ENCODE measurements at places on chromosomes 6 and 20. TPM values are rescaled to one million over a fixed set of nuclear protein-coding genes. Genes with fewer than 3 reads are reported as not detected.

SEMG1 gene
- not detected for polyA plus RNA-seq

COX4I2 gene
- polyA plus RNA-seq, result 0.64 TPM

HCK gene
- 68.0 TPM for polyA plus RNA-seq

GSTA1 gene
- polyA plus RNA-seq, result not detected

ISM1 gene
- not detected for polyA plus RNA-seq

- peaks cover 4% of the 10 kb centered on the region for H3K27me3 ChIP-seq
- H3K4me3 ChIP-seq, result peak overlapping the region; percentile 97
- DNase-seq, result peak; percentile 32
- H3K4me1 ChIP-seq, result peaks cover 13% of the 10 kb centered on the region
- no peaks in the 10 kb centered on the region for H3K36me3 ChIP-seq
- no peak overlapping the region for H3K27ac ChIP-seq
Measured at GRCh38 chr6:7542065-7542873, 798 bp downstream of the DSP start.

DNA sequence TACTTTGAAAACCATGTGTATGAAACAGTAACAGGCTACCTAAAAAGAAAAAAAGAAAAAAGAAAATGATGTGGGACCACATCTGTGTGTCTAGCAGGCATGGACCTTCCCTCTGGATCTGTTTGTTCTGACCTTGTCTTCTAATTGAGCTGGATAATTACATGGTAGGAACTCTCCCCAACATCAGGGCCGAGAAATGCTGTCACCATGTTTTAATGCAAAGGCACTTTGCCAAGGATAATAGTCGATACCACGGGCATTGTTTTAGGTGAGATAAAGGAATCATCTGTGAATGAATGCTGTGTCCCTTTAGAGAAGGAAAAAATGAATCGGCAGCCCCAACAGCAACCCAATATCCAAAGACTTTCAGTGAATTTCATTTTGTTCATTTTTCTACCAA lies 149.1 kb downstream of the ZDHHC14 start:
- H3K27ac ChIP-seq, result no peak overlapping the region
- no peak for DNase-seq
- peaks cover 10% of the 10 kb centered on the region for H3K36me3 ChIP-seq
- H3K4me1 ChIP-seq, result peaks cover 77% of the 10 kb centered on the region
- no peaks in the 10 kb centered on the region for H3K27me3 ChIP-seq

DNA sequence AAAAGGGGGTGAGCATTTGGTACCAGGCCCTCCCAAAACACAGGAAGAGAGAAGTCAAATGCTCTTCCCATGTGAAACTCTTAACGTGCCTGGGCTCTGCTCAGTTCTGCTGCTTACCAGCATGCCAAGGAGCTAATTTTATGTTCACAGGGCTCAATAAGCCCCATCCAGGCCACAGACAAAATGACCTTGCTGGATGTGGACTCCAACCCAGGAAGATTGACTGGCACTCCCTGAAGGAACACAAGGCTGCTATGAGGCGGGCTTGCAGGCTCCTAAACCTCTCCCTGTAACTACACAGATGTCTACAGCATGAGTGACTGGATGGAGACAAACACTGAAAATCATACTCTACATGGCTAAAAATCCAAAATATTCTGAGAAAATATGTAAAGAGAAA lies 50.6 kb downstream of the CHD6 start:
- peaks cover 78% of the 10 kb centered on the region for H3K4me1 ChIP-seq
- H3K27ac ChIP-seq, result no peak overlapping the region
- no peaks in the 10 kb centered on the region for H3K27me3 ChIP-seq

GRCh38 chr6:155107432-155108069 lies 112.4 kb downstream of the TIAM2 start:
- H3K27me3 ChIP-seq, result peaks cover 9% of the 10 kb centered on the region
- H3K36me3 ChIP-seq, result no peaks in the 10 kb centered on the region
- no peak for DNase-seq
- no peak overlapping the region for H3K27ac ChIP-seq
- no peak overlapping the region for H3K4me3 ChIP-seq
- no peaks in the 10 kb centered on the region for H3K4me1 ChIP-seq

GRCh38 chr20:20747298-20747697 lies 34.9 kb upstream of the RALGAPA2 start:
- H3K27me3 ChIP-seq, result peaks cover 10% of the 10 kb centered on the region
- H3K4me1 ChIP-seq, result peaks cover 10% of the 10 kb centered on the region
- peaks cover 8% of the 10 kb centered on the region for H3K36me3 ChIP-seq
- DNase-seq, result no peak

DNA sequence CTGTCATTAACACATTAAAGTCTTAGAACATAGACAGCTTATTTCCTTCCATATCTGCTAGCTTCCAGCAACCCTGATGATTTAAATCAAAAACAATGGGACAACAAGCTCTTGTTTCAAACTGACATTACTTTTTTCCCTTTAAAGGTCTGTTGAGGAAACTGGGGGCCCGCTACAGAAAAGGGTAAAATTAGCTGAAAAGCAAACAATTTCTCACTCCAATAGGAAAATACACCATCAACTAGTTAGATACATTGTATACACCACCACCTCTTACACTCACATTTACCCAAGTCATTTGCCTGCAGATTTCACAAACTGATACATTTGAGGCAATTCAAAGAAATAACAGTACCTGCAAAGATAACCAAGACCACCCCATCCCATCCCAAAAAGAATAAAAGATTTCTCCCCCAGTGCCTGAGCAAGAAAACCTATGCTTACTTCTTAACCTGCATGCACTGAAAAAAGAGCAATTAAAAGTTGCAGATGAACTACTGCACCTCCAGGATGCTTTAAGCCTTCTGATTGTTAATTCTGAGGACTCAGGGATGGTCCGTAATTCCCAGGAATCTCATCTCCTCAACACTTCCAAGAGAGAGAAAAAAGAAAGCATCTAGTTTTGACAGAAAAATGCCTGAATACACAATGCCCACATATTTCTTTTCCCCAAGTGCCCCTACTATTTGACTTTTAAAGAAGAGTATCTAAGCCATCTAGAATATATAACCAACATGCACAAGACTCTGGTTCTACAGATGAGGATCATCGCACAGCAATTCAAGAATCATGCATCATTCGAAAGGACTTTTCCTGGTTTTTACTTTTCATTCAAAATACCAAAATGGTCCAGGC lies 5.6 kb downstream of the ZMYND8 start:
- no peaks in the 10 kb centered on the region for H3K27me3 ChIP-seq
- H3K27ac ChIP-seq, result no peak overlapping the region
- DNase-seq, result no peak
- H3K36me3 ChIP-seq, result peaks cover 13% of the 10 kb centered on the region

- peaks cover 22% of the 10 kb centered on the region for H3K4me1 ChIP-seq
- DNase-seq, result no peak
- peak overlapping the region; percentile 78 for H3K27ac ChIP-seq
- H3K27me3 ChIP-seq, result no peaks in the 10 kb centered on the region
- H3K4me3 ChIP-seq, result peak overlapping the region; percentile 99
Measured at GRCh38 chr6:27694547-27694874, 217.7 kb downstream of the OR2B2 start.

DNA sequence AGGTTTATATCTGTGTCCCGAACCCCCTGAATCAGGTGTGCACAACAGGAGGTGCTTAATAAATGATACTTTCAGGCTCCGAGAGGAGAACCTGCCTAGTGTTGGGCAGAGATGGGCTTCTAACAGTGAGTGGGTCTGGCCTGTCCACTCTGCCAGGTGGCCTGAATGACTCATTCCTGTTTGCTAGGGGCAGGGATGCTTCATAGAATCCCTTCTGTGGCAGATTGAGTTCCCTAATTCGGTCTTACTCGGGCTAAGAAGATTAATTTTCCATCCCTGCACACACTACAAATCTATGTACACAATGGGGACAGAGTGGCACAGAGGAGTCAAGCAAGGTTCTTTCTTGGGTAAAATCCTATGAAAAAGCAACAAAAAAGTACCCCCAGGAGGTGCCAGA lies 19.8 kb downstream of the SDC4 start:
- H3K36me3 ChIP-seq, result no peaks in the 10 kb centered on the region
- H3K4me3 ChIP-seq, result no peak overlapping the region
- no peaks in the 10 kb centered on the region for H3K4me1 ChIP-seq
- no peaks in the 10 kb centered on the region for H3K27me3 ChIP-seq

GRCh38 chr6:137099689-137100403 lies 55.1 kb upstream of the IL20RA start:
- H3K4me1 ChIP-seq, result peaks cover 96% of the 10 kb centered on the region
- DNase-seq, result peak; percentile 72
- peak overlapping the region; percentile 48 for H3K4me3 ChIP-seq
- no peaks in the 10 kb centered on the region for H3K27me3 ChIP-seq
- no peaks in the 10 kb centered on the region for H3K36me3 ChIP-seq

DNA sequence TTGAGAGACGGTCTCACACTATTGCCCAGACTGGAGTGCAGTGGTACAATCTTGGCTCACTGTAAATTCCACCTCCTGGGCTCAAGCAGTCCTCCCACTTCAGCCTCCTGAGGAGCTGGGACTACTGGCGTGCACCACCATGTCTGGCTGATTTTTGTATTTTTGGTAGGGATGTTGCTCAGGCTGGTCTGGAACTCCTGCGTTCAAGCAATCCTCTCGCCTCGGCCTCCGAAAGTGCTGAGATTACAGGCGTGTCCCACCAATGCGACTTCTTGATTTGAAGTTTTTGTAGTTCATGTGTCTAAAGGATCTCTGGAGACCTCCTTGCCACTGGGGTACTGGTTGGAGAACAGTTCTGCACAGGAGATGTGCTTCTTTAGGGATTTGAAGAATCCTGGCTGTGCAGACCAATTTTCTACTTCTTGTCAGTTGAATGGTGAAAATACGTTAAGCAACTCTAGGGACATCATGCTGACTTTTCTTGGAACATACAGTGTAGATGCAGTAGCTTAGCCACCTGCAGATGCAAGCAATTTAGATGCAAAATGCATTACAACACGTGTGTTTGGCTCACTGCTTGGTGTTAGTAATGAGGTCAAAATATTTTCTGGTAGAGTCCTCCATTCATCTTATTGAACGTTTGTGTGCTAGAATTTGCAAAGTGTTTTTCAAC lies 28.2 kb downstream of the SYTL3 start:
- DNase-seq, result no peak
- H3K4me1 ChIP-seq, result no peaks in the 10 kb centered on the region
- no peak overlapping the region for H3K4me3 ChIP-seq

DNA sequence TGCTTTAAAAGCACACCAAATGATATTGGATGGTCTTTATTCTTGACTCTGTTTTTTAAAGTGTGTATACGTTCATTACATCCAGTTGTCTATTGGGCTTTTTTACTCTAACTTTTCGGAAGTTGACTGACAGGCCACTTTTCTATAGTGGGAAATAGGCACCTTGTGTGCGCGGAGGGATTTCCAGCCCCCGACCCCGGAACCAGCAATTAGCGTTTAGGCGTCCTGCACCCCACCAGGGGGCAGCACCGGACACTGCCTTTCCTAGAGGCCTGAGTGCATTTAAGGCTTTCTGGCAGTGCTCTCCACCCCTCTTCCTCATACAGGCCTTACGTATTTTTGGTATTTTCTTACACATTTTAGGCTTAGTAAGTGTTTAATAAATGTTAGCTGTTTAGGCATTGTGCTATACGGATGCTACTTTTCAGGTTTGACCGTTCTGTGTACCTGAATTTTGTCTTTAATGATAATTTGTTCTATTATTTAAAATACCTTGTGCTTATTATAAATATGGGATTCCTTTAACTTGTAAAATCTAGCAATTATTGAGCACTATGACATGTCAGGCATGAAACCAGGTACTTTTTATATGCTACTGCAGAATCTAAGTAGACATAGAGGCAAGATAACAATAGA lies 231.8 kb downstream of the BCKDHB start:
- H3K27ac ChIP-seq, result no peak overlapping the region
- DNase-seq, result peak; percentile 49
- H3K27me3 ChIP-seq, result no peaks in the 10 kb centered on the region
- no peak overlapping the region for H3K4me3 ChIP-seq

- DNase-seq, result no peak
- no peaks in the 10 kb centered on the region for H3K27me3 ChIP-seq
- no peak overlapping the region for H3K4me3 ChIP-seq
- H3K27ac ChIP-seq, result no peak overlapping the region
- H3K36me3 ChIP-seq, result no peaks in the 10 kb centered on the region
- H3K4me1 ChIP-seq, result no peaks in the 10 kb centered on the region
Measured at GRCh38 chr6:152308306-152308705, 328.9 kb downstream of the SYNE1 start.

GRCh38 chr20:53445932-53446331 lies 147.7 kb downstream of the ZNF217 start:
- H3K4me1 ChIP-seq, result no peaks in the 10 kb centered on the region
- H3K27me3 ChIP-seq, result peaks cover 6% of the 10 kb centered on the region
- peaks cover 18% of the 10 kb centered on the region for H3K36me3 ChIP-seq

DNA sequence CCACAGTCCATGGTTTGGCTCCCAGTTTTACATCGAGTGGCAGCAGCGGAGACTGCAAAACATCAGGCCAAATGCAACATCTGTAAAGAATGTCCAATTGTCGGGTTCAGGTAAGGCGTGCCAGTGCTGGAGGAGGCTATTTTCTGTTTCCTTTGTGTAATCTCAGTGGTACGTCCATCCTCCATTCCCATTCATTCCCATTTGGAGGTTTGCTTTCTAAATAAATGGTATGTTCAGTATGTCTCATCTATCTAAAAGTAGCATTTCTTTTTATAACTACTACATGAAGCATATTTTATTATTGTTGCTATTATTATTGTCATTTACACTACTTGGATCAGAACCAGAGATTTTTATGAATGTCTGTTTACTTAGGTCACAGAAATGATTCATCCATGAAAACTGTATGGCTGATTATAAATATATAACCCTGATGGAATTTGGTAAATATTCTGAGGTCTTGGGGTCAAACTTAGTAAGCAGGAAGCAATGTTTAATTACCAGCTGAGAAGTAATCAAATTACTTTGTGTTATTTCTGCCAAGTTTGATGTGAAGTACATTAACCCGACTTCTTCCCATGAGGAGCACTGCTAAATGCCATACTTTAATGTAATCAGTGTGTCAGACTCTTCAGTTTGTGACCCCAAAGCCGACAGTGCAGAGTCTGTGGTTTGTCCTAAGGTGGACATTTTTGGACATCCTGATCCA lies 512.9 kb downstream of the UTRN start:
- no peak overlapping the region for H3K4me3 ChIP-seq
- no peak overlapping the region for H3K27ac ChIP-seq
- peaks cover 49% of the 10 kb centered on the region for H3K36me3 ChIP-seq
- H3K27me3 ChIP-seq, result no peaks in the 10 kb centered on the region
- no peak for DNase-seq
- peaks cover 7% of the 10 kb centered on the region for H3K4me1 ChIP-seq

- no peak overlapping the region for H3K4me3 ChIP-seq
- H3K27me3 ChIP-seq, result peaks cover 11% of the 10 kb centered on the region
- H3K27ac ChIP-seq, result no peak overlapping the region
- no peak for DNase-seq
Measured at GRCh38 chr6:160249671-160250070, 8.9 kb downstream of the SLC22A2 start.

DNA sequence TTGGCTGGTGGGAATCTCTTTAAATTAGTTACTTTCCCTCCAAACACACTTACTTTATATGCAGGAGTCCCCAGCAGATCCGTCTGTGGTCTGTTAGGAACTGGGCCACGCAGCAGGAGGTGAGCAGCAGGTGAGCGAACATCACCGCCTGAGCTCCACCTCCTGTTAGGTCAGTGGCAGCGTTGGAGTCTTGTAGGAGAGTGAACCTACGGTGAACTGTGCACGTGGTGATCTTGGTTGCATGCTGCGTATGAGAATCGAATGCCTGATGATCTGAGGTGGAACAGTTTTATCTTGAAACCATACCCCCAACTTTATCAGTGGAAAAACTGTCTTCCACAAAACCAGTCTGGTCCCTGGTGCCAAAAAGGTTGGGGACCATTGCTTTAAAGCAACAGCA lies 5.0 kb downstream of the SERPINB6 start:
- H3K27ac ChIP-seq, result peak overlapping the region; percentile 13
- H3K4me1 ChIP-seq, result peaks cover 21% of the 10 kb centered on the region
- H3K27me3 ChIP-seq, result no peaks in the 10 kb centered on the region
- DNase-seq, result no peak
- H3K36me3 ChIP-seq, result no peaks in the 10 kb centered on the region
